ENCODE measurements at places on chromosomes 12 and 14.

GRCh38 chr14:70340002-70340401 is 19.5 kb downstream of the COX16 start:
- DNase-seq: no peak

- no peak for DNase-seq
Observed at GRCh38 chr12:6279256-6279628, 31.2 kb upstream of the PLEKHG6 start.

DNA sequence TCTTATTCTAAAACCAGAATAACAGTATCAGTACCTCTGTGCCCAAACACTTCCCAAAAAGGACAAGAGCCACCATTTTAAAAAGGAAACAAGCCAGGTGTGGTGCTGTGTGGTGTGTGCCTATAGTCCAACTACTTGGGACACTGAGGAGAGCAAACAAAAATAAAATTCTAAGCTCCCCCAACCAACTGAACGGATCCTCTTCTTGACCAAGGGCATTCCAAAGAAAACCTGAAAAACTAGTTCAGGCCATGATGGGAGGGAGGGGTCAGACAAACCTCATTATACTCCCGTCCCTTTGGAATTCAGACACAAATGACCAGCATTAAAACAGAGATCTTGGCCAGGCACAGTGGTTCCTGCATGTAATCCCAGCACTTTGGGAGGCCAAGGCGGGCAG is 20.5 kb downstream of the SLC11A2 start:
- DNase-seq: no peak

DNA sequence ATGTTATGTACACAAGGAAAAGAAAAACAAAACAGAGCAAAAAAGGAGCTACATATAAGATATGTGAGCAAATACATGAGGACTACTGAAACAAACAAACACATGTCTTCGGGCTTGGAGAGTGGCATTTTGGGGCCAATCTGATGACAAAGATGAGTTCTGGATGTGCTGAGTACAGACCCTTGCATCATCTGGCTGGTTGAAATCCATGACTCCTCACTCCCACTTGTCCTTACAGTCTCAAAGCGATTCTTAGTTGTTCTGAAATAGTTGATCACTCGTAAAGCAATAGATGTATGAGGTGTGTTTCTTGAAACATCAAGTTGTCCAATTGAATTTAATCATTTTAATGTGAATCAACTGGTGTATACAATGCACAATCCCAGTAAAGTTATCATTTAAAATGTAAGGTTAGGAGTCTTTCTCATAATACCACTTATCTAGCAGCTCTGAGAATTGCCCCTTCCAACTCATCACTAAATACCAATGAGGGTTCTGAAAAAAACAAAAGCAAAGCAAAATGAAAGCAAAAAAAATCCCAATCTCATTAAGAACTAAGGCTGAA is 136.9 kb downstream of the ITPR2 start:
- no peak for DNase-seq

DNA sequence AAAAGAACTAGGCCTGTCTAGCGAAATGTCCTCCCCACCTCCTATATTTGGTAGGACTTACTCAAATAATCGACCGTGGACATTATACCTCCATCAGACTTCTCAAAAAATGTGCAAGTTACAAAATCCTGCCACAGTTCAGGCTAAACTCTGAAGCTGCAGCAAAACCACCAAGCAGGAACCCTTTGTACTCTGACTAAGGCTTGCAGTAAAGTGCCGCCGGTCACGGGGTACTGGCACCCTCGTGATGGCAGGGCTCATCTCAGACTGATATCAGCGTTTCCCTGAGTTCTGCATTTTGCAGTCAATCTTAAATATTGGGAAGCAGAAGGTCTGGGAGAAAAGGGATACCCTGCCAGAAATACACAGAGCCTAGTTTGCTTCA is 17.1 kb downstream of the SLC11A2 start:
- DNase-seq: peak; percentile 55
